NCI-H1436 (cell line): ENCODE measurements at places on chromosomes 1 and 21.

GRCh38 chr21:45310459-45310858, 22.8 kb upstream of the POFUT2 start:
- no peak for DNase-seq

GRCh38 chr1:67335411-67335810, 27.7 kb downstream of the IL12RB2 start:
- no peak for DNase-seq

DNA sequence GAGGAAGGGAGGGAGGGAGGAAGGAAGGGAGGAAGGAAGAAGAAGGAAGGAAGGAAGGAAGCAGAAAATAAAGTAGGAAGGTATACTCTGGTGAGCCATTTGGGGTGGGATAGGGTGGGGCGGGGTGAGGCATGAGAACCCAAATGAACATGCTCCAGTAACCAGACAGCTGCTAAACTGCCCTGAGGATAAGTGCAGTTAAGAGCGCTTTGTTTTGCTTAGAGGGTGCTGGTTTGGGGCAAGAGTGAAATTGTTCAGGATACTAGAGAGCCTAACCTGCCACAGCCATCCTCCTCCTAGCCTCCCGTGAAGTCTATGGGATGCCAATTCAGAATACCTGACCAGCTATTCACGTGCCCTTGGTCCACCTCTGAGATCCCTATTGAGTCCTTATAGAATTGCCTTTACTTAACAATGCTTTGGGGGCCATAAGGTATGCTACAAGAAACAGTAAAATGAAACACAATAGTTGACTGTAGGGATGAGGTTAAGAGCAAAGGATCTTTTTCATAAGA, 59.0 kb upstream of the ATF3 start:
- DNase-seq = no peak

DNA sequence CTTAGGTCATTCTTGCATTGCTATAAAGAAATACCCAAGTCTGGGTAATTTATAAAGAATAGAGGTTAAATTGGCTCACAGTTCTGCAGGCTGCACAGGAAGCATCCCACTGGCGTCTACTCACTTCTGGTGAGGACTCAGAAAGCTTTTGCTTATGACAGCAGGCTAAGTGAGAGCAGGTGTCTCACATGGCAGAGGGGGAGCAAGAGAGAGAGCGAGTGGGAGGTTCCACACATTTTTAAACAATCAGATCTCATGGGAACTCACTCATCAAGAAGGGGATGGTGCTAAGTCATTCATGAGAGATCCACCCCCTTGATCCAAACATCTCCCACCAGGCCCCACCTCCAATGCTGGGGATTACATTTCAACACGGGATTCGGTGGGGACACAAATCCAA, 13.6 kb upstream of the RGS4 start:
- peak; percentile 95 for DNase-seq

DNA sequence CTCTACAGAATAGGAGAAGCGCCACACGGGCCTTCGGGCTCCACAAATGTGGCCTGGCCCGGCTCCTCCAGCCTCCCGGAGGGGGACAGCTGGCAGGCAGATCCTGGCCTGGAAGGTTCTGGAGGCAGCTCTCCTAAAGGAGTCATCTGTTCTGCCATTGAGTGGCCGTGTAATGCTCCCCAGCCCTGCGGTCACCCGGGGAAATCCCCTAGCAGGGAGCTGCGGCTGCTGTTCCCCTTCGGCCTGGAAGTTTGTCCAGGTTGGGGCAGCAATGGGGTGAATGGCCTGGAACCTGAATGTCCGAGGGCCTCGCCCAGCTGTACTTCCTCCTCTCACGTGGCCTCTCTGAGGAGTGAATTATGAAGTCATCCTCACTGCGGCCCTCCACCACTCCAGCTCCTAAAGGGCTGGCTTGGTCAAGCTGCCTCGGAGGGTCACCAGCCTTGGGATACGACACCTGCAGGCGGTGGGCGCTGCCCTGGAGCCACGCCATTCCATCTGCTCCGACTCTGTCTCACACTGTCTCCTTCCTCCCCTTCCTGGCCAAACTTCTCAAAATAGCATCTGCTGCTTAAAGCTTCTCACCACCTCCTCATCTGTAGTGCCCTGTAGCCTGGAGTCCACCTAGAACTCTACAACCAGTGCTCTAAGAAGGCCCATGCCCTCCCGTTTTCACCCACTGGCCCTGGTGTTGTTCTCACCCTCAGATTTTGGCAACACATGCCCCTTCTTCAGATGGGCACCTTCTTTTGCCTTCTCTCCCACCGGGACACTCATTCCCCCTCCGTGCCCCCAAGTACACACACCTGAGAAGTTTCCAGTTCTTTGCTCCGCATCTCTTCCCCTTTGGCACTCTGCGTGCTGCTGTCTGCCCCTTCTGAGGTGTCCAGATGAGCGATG, 54.4 kb upstream of the TMPRSS2 start:
- DNase-seq = no peak

DNA sequence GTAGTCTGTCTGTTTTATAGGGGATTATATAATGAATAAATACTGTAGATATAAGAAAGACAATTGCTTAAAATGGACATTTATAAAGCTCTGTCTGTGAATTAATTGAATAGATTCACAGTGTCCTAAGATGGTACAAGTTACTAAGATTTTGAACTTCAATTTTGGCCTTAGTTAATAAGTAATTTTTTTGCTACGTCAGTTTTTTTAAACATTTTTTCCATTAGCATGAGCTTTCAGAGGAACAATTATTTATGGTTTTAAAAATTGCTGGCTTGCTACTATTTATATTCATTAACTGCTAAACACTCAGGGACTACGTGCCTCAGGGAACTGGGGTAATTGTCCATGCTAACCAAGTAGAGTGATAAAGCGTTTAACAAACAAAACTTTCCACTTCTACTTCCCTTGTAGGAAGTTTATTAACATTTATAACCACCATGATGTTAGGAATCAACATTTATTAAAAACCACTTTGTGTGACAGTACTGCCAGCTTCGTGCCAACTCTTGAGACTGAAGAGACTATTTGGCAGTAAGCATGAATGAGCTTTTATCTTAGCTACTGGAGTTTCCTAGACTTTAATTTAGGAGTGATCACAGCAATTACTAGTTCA, 65.4 kb upstream of the PTGS2 start:
- no peak for DNase-seq

- DNase-seq = no peak
Observed at GRCh38 chr1:111219557-111220286, 7.8 kb upstream of the CHI3L2 start.

- DNase-seq = peak; percentile 21
Observed at GRCh38 chr1:187877220-187877619, 1048.5 kb downstream of the PLA2G4A start.

DNA sequence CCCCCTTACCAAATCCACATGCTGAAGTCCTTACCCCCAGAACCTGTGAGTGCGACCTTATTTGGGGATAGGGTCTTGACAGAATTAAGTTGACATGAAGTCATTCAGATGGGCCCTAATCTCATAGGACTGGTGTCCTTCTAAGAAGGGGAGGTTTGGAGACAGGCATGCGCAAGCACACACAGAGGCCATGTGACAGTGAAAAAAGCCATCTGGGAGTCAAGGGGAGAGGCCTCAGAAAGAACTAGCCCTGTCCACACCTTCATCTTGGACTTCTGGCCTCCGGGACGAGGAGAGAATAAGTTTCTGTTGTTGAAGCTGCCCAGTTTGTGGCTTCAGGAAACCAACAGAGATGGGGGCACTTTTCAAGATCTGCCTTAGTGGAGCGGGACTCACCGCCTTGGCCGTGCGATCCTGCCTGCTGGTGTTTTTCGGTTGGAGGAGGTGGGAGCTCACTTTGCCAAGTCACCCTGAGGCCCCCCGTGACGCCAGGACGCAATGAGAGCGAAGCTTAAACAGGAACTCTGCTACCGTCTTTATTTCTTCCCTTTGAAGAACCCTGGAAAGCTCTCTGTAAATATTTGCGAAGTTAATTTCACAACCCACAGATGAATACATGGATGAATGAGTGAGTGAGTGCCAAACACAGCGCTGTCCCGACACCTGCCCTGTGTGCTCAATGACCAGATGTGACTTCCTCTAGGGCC, 42.5 kb upstream of the C1orf174 start:
- peak; percentile 41 for DNase-seq

- DNase-seq = no peak
Observed at GRCh38 chr1:100441651-100442050, 89.3 kb downstream of the CDC14A start.

DNA sequence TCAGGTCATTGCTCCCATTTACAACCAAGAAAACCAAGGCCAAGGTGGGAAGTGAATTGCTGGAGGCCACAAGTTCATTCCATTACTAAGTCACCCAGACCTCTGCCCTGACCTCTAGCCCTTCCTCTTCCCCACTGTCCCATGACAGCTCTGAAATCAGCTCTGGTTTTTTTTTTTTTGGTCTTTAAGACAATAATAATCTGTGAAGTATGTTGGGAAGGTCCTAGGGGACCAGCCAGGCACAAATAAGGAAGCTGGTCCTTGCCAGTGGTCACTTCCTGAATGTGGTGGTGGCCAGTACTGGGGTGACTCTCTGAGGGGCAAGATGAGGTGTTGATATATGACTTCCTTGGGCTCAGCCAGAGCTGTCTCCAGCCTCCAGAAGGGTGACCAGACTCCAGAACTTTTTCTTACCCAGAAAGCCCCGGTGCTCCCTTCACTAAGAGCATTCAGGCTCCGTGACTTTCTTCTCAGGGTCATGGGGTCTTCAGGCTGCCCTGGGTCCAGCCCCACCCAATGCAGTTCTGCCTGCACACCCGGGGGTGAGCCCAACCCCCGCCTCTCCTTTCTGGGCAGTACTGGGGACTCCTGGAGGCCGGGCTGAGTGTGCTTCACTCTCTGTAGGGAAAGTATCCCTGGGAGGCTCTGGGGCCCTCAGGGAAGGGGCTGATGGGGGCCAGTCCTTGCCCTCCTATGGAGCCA, 159.6 kb downstream of the PTPRU start:
- no peak for DNase-seq

DNA sequence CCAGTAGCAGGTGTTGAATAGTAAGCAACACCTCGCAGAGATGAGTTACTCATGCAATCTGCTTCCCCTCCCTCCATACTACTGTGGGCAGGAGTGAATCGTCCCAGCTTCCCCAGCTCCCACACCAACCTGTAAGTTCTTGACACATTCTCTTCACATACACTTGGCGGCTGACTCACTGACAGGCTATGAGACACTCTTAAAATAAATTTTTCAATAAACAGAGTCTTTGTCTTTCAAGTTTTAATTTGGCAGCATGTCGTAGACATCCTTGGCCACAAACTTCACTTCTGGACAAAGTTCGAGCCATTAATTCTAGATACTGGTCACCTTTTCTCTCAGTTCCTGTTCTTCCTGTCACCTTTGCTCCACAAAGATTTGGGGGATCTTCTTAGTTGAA, 290.7 kb downstream of the TM2D1 start:
- DNase-seq = no peak

GRCh38 chr1:235745503-235746136, 96.0 kb upstream of the GNG4 start:
- DNase-seq = no peak

GRCh38 chr21:31612894-31613785, 46.4 kb upstream of the SOD1 start:
- DNase-seq = no peak

DNA sequence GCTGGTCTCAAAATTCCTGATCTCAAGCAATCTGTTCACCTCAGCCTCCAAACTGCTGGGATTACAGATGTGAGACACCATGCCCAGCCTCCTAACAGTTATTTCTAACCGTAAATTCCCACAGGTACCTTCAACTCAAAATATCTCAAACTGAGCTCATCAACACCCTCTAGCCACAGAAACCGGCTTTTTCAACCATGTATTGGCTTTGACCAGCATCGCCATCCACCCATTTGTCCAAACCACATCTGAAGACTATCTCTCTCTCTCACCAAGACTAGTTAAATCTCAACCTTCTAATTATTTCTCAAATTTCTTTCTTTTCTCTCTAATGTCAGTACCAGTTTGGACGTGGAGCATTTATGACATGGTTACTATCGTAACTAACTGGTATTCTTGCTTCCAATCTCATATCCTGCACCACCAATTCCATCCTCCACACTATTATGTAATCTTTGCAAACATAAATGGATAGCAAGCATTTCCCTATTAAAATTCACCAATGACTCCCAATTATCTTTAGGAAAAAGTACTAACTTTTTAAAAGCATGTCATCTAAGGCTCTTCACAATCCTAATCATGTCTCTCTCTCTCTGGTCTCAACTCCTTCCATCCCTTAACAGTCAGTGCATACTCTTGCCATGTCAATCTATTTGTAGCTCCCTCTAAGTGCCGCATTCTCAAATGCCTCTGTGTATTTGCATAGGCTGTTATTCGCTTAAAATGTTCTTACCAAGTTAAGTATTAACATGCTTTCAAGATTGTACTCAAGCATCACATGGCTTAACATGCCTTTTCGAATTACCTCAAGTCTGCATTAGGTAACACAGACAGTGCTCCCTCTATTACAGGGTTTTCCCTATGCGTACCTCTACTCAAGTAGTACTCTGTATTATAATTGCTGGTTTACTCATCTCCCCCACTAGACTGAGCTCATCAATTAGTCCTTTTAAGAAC, 18.1 kb downstream of the RSBN1 start:
- DNase-seq = no peak

DNA sequence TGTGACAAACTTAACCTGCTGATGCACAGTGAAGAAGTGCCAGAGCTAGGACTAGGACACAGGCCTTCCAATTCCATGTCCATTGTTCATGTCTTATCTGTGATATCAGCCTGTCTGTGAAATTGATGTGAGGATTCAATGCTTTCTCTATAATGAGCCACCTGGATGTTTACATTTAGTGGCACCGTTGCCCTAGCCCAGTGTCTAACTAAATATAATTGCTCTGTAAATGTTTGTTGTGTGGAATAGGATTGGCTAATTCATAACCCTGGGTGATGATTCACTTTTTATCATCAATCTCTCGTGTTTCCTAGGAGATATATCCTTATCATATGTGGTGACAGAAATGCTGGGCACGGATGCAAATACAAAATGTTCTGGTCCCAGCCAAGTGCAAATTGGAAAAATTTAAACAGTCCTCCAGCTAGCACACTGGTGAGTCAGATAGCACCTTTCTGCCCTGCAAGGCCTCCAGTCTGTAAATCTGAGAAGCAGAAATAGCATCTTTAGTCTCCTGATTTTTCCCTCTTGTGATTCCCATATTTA, 46.9 kb upstream of the GNG12 start:
- DNase-seq = peak; percentile 79

GRCh38 chr1:247147781-247148180, 24.0 kb downstream of the ZNF124 start:
- DNase-seq = no peak

DNA sequence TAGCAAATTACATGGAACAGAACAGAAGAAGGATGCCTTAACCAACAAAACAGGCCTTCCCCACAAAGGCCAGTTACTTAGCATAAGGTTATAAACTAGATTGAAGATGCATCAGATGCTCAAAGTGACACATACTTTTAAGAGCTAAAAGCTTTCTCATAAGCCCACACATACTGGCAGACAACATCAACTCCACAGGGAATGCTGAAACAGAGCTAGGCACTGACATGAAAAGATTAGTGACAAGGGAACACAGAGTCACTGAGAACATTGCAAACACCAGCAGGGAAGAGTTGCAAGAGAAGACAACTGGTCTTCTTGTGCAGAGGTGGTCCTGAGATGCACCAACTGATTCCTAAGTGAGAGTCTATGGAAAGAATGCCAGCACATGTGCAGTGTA, 6.9 kb downstream of the TTC13 start:
- DNase-seq = no peak

GRCh38 chr21:20698585-20698984, 299.6 kb upstream of the NCAM2 start:
- DNase-seq = no peak

- no peak for DNase-seq
Observed at GRCh38 chr1:80447526-80447925, 1353.2 kb upstream of the ADGRL2 start.

- DNase-seq = no peak
Observed at GRCh38 chr1:157105988-157106812, 6.6 kb upstream of the ETV3L start.

GRCh38 chr1:228900099-228900885, 165.0 kb downstream of the RHOU start:
- DNase-seq = no peak
